Heart right ventricle (tissue), 16 donors: ENCODE measurements at places on chromosomes 6 and 20. TPM values are rescaled to one million over a fixed set of nuclear protein-coding genes. Genes with fewer than 3 reads are reported as not detected.

- no peak for DNase-seq
These were observed 51.0 kb upstream of the PMEPA1 start for GRCh38 chr20:57760698-57761412.

SUPT3H gene
- total RNA-seq = 2.8 TPM

PRICKLE4 gene
- 1.9 TPM for total RNA-seq

GJA10 gene
- total RNA-seq = not detected

CCDC170 gene
- total RNA-seq = 0.98 TPM

DNA sequence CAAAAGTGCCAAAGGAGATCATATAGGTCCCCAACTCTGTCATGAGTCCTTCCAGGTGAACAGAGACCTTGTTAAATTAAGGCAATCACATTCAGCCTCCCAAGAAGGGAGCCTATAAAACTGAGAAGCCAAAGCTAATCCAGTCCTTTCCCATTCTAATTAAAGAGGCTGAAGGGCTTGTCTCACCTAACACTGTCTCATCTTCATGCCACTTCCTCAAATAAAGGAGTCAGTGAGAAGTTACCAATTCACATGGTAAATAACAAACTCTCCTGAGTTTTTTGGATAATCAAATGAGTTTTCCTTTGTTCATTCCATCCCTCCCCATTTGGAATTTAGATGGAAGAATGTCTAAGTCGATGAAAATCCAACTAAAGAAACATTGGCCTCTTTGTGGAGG is 242.8 kb downstream of the UST start:
- DNase-seq = no peak

TFAP2B gene
- total RNA-seq = not detected

NR2E1 gene
- total RNA-seq = not detected
